ENCODE measurements at places on chromosomes 4 and X.

DNA sequence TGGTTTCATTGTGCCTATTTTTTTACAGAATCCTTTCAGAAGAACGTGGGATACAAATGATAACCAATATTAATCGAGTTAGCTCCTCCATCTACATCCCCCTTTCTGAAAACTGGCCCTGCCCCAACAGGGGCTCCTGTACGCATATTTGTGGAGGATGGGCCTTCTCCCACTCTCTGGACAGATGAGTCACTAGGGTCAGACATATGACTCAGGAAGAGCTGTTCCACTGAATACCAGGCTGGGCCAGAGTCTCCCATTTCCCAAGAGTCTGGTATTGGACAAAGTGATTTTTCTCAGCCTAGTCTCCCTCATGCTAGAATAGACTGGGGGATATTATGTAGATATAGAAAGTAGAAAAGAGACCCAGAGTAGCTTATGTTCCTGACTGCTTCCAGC lies 142.4 kb downstream of the TSPAN5 start:
- no peak for DNase-seq

- DNase-seq = no peak
Measured at GRCh38 chr4:113587640-113588275, 173.8 kb downstream of the CAMK2D start.

GRCh38 chr4:24765376-24765988 lies 29.9 kb upstream of the SOD3 start:
- no peak for DNase-seq

- DNase-seq = no peak
Measured at GRCh38 chr4:142817442-142817841, 28.7 kb downstream of the INPP4B start.

GRCh38 chr4:83281307-83281706 lies 3.3 kb downstream of the COQ2 start:
- DNase-seq = no peak

DNA sequence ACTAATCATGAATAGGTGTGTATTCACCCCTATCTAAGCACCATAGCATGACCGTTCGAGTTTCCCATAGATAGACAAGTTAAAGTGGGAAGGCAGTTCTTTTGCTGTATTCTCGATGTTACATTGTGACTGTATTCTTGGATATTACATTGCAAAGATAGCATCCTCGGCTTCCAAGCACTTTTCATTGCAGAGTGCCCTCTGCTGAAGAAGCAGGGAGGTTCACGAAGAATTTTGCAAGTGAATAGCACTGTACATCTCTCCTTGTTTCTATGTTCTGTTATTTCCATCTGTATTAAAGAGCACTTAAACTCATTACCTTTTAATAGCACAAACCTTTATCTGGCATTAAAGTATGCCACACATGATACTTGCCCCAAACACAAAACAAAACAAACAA lies 426.7 kb upstream of the ARX start:
- DNase-seq = no peak

- DNase-seq = no peak
Measured at GRCh38 chr4:107283587-107284559, 247.8 kb upstream of the DKK2 start.

GRCh38 chr4:10753336-10753735 lies 68.8 kb upstream of the CLNK start:
- DNase-seq = no peak

- no peak for DNase-seq
Measured at GRCh38 chrX:120318411-120318810, 7.2 kb upstream of the TMEM255A start.

DNA sequence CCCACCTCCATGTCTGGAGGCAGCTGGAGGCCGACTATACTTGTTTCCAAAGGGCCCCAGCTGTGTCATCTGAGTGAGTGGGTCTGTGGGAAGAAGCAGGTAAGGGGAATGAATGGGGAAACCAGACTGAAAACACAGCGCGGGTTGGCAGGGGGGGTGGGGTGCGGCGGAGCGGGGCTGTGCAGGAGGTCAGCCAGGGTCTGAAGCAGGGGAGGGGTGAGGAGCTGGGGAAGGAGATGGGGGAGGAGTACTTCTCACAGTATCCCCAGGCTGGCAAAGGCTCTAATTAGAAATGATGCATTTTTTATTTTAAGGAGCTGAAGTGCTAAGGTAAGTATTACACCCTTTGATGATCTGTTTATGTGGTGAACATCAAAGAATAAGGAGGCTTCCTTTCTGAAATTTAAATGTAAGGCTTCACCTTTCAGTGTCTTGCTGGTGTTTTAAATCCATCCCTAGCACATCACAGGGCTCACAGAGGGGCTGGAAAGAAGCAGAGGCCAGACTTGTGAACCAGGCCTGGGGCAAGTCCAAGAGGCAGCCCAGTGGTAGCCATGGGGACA lies 37.5 kb downstream of the SMIM20 start:
- DNase-seq = no peak

GRCh38 chr4:74125029-74125428 lies 26.0 kb upstream of the CXCL2 start:
- no peak for DNase-seq

DNA sequence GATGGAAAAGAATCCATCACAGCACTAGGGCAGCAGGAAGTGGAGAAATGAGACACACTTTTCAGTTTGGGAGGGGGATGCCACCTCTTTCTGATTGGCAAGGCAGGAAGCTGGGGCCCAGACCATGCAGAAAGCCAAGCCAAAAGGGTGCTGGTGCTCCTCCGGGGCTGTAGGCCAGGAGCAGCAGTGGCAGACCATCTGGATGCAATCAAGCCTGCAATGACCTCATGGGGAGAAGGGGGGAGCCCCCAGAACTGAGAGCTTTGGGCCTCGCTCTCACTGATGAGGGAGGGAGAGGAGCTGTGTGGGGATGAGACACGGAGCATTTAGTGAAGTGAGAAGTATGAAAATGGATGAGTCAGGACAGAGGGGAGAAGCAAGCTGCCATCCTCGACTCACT lies 141.3 kb upstream of the NALF2 start:
- no peak for DNase-seq

DNA sequence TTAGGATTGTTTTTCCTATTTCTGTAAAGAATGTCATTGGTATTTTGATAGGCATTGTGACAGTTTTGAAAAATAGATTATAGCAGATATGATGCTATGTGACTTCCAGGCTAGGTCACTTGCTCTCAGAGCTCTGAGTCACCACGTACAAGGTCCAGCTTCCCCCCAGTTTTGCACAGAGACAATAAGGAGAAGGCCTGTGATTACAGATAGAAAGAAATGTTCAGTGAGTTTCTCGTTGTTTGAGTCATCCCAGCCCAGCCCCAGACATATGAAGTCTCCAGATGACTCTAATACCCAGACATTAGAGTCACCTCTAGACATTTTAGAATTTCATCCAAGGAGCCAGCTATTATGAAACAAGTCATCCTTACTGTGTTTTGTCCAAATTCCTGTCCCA lies 57.2 kb downstream of the MFAP3L start:
- DNase-seq = peak; percentile 9

GRCh38 chr4:172142281-172142741 lies 329.1 kb downstream of the GALNTL6 start:
- DNase-seq = no peak

- no peak for DNase-seq
Measured at GRCh38 chr4:40270609-40271008, 64.5 kb upstream of the CHRNA9 start.

DNA sequence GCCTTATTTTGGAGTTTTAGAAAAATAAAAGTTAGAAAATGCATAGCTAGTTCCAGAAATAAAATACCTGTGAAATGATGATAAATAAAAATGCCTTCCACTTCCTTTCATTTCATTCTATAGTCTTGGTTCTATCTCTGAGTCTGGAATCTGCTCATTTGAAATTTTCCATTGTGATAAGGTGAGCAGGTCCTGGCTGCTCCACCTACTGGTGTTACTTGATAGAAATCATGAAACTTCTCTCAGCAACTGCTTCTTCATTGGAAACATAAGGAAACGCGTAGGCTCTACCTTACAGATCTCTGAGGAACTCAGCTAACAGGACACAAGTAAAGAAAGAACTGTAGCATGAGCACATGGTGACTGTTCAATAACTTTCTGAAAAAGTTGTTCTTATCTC lies 141.8 kb downstream of the DCHS2 start:
- no peak for DNase-seq

DNA sequence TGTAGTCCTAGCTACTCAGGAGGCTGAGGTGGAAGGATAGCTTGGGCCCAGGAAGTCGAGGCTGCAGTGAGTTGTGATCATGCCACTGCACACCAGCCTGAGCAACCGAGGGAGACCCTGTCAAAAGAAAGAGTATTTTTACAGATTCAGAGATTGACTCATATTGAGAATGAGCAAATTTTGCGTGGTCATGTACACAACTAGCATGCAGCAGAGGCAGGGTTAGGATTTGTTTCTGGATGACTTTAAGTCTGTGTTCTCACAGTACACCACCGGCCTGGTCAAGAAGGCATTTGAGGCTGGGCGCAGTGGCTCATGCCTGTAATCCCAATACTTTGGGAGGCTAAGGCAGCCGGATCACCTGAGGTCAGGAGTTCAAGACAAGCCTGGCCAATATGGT lies 44.8 kb upstream of the CBR4 start:
- no peak for DNase-seq

- DNase-seq = no peak
Measured at GRCh38 chrX:41862562-41863184, 60.7 kb downstream of the CASK start.

DNA sequence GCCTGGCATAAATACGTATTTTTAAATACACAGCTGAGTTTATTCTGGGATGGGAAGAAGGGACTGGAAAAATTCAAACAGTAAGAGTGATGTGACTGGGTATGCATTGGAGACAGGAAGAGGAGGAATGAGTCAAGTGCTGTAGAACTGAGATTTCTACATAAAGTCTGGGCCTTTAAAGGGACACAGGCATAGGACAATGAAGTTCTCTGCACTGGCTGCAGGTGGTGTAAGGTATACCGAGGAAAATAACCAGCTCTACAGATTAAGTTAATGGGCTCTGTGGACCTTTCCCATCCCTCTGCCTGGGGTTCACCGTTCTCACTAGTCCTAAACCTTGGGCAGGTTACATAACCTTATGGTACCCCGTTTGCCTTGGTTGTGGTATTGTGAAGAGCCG lies 68.7 kb downstream of the DHX15 start:
- DNase-seq = no peak

- DNase-seq = no peak
Measured at GRCh38 chr4:11416071-11416766, 12.5 kb downstream of the HS3ST1 start.

DNA sequence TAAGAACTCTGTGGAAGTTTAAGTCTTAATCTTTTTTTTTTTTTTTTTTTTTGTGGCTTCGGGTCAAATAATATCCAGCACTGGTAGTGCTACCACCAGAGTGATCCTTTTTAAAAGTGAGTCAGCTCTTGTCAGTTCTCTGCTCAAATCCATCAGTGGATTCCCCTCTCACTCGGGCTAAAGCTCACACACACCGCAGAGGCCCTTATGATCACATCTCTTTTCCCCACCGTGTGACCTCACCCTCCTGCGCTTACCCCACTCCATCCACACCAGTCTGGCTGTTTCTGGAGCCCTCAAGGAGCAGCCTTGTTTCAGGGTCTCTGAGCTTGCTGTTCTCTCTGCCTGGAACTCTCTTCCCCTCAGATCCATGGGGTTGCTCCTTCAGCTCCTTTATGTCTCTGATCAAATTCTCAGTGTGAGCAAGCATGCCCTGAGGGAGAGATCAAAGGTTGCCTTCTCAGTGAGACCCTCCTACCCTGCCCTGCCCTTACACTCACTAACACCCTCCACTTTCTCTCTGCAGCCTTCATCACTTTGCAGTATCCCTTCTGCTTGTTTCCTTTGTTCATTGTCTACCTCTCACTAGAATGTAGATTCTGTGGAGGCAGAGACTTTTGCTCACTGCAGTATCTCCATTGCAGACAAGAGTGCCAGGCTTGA lies 19.8 kb upstream of the BEND4 start:
- no peak for DNase-seq

DNA sequence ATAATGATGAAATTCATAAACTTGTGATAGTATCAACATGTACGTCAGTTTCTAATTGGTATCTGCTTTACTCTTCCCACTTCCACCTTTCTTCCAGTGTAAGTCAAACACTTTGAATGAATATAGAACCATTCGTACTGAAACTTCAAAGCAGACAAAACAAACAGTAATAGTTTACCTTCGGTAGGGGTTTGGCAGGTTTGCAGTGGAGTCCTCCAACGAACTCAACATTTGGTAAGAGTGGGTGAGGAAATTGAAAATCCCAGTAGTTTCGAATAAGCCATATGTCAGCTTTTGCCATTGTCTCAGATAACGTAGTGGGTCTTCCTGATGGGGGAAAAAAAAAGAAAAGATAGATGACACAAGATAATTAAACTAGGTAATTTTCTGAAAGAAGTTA lies 2.2 kb downstream of the UGT2B4 start:
- no peak for DNase-seq

- no peak for DNase-seq
Measured at GRCh38 chr4:158934996-158935669, 166.3 kb downstream of the FNIP2 start.

DNA sequence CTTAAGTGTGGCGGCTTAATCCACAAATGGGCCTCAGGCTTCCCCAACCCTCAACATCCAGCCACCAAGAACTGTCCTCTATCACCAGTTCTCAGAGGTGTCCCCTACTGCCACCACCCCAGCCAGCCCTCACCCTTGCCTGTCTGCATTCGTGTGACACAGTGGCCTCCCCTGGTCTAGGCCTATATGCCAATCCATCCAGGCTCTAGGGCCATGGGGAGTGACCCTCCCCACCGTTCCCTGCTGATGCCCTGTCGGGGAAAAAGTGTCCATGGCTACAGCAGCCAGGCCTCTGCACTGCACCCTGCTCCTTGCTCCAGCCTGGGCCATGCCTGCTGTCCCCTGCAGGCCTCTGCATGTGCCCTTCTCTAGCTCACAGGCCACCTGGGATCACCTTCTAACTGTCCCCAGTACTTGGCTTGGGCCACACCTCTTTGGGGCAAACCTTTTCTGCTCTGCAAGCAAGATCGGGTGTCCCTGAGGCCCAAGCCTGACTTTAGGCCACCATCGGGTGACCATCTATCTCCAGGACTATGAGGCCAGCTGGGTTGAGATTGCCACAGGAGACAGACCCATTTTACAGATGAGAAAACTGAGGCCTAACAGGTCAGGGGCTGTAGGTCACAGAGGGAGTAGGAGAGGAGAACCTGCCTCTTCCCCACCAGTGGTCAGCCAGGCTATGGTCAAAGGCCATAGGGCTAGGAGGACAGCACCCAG lies 75.8 kb downstream of the JAKMIP1 start:
- no peak for DNase-seq

GRCh38 chr4:38310446-38311043 lies 350.3 kb downstream of the PTTG2 start:
- no peak for DNase-seq

DNA sequence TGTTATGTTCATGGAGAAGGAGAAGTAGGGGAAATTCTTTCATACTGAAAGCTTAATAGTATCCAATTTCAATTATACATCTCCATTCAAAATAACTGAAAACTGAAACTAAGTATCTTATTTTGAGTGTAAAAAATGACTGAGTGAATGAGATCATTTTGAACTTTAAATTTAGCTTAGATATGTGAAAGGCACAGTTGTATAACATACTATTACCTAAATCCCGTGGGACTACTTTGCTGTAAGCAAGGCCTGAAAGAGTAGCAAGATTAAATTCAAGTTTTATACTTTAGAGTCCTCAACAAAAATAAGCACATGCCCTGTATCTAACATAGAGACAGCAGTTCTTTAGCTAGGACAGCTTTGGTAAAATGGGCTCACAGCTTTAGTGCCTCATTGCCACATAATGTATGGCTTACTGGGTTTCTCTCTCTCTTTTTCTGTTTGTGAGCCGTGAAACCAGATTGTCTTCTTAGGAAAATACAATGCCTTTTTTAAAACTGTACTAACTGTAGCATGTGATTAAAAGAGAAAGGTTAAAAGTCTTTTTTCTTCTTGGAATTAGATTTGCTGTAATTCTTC lies 43.2 kb downstream of the GSTCD start:
- DNase-seq = no peak

All from thoracic aorta (tissue), 2 donors.